ENCODE measurements at places on chromosomes 1 and 21. TPM values are rescaled to one million over a fixed set of nuclear protein-coding genes. Genes with fewer than 3 reads are reported as not detected.

- DNase-seq: no peak
These were observed 1.9 kb downstream of the SMIM1 start for GRCh38 chr1:3774276-3774945.

The PDPN gene
- polyA plus RNA-seq: 29.8 TPM

- DNase-seq: no peak
These were observed 386.6 kb upstream of the POU3F1 start for GRCh38 chr1:38433084-38433722.

- DNase-seq: no peak
These were observed 78.3 kb upstream of the BCL9 start for GRCh38 chr1:147463022-147463421.

- DNase-seq: no peak
These were observed 10.7 kb upstream of the GPR25 start for GRCh38 chr1:200861937-200862647.

DNA sequence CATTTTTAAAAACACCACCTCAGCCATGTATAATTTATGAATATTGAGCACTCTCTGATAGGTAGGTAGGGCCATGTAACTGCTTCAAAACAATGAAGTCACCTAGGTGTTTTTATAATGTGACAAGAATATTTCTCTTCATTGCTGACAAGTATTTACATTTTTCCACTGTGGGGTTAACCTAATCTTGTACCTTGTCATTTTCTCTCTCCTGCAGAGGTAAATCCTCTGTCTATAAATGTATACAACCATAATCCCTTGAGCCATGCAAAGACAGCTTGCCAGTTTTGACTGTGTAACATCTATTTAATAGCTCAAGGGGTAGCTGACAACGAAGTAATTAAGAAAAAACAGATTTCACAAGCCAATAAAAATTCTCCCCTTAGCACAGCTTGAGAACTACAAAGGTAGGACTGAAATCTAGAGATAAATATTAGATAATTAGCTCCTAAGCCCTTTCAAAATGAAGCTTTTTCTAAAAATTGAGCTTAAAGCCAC lies 137.6 kb upstream of the POGK start:
- no peak for DNase-seq

DNA sequence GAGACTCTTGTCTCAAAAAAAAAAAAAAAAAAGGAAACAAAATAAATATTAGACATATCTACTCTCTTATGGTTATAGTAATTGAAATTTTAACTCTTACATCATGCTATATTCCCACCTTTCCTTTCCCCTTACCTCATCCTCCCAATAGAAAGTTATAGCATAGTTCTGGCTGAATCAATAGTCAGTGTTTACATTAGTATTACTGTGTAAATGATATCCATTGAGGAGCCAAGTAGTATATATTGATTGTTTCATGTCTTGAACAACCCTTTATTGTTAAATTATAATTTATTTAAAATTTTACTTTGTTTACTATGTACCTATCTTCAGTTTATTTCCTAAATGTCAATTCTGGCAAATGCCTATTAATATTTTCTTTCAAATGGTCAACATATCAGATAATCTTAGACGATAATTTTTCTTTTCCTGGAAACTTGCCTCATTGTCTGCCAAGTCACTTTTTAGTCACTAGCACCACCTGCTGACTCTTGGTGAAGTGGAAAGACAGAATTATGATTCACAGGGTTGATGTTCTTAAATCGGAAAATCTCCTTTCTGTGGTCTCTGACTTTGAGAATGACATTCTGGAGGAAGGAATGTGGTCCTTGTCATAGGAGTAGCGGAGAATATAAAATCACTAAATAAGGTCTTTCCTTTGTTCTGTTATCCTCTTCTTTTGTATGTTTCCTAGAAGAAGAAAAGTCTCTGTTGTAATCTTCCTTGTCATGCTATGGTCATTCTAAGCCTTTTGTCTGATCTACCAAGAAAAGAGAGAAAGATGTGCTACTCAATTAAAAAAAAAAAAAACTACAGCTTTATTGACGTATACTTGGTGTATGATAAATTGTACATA lies 8.6 kb downstream of the HJV start:
- peak; percentile 66 for DNase-seq

The PAPPA2 gene
- 0.41 TPM for polyA plus RNA-seq

DNA sequence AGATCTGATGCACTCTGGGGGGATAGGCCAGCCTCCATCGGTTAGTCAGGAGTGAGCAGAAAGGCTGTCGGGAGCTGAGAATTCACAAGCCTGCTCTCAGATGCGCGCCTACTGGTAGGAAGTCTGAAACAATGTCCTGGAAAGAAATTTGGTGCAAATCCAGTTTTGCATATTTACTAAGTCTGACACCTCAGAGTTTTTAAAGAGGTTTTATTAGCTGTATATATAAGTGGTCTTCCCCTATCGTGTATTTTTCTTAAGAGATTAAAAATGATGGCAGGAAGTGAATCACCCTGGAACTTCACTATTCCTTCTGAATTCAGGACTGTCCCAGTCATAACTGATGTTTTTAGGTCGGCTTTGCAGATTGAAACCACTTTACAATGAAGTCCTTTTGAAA lies 99.8 kb upstream of the C1orf105 start:
- no peak for DNase-seq

The TRIM58 gene
- 1.3 TPM for polyA plus RNA-seq

GRCh38 chr1:183180634-183181056 lies 5.4 kb upstream of the LAMC2 start:
- peak; percentile 62 for DNase-seq

- DNase-seq: no peak
These were observed 216.8 kb downstream of the KAZN start for GRCh38 chr1:14815175-14815877.

DNA sequence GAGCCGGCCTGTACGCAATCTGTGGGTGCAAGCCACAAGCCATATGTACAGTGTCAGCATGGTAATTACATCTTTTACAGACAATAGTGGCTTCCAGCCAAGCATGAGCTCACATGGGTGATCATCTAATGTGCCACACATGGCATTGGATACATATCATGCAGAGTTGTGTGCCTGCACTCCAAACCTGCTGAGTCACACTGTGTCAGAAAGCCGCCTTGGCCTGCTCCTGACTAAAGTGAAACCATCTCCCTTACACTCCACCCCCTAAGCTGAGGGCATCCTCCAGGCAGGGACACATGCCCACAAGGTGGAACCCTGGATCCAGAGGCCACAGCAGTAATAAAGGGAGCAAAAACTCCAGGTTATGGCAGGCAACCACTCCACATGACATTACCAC lies 72.5 kb downstream of the KCNT2 start:
- DNase-seq: peak; percentile 19

The CGN gene
- polyA plus RNA-seq: 0.58 TPM

DNA sequence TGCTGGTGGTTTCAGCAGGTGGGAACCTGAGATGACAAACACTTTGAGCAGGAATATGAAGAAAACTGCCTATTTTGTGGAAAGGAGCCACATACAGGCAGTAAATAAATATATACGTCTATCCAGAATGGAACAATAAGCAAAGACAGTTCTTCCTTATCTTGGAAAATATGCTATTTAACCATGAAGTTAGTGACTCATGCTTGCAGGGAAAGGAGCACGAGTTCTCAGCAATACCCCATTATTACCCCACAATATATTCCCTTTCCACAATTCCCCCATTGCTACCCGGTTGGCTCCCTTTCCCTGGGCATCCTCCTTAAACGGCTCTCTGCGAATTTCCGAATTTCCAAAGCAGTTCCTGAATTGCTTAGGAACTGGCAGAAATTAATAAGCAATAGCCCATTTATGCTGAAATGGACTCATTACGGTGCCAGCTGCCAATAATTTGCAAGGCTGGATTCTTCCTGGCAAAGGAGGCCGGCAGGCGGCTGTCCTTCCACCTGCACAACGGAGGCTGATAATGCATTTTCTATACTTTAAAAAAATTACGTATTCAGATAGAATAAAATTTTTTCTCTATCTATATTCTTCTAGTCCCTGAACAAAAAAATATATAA lies 65.4 kb downstream of the TIAM1 start:
- DNase-seq: no peak

The DAB1 gene
- 5.6 TPM for polyA plus RNA-seq

- DNase-seq: no peak
These were observed 48.2 kb upstream of the A3GALT2 start for GRCh38 chr1:33369081-33369480.

All from hindlimb muscle (tissue), 1 donor.